ENCODE measurements at places on chromosomes 2 and 18.

DNA sequence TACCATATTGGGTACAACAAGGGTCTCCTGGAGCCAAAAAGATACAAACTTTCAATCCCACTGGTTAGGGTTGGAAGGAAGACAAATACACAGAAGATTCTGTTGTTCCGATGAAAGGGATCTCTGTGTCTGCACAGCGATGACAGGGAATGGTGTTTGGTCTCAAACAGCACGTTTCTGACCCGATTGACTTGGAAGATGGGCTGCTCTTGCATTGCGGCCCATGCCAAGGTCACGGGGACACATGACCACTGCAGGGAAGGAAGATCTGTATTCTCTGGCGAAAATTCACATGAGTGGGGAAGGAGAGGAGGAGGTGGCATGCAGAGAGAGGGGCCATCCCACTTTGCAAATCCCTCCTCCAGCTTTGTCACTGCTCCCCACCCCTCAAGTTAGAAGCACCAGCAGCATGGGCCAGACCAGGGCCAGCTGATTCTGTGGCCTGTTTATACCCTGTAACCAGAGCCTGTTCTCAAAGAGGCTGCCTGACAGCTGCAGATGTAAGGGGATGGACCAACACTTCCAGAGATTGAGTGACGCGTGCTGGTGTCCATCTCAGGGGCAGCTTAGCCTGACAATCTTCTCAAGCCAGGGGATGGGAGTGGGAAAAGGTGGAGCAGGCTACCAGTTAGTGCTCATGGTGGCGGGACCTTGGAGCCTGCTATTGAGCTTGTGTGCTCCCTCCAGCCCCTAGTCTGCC, 57.2 kb downstream of the TNP1 start:
- no peak for DNase-seq

DNA sequence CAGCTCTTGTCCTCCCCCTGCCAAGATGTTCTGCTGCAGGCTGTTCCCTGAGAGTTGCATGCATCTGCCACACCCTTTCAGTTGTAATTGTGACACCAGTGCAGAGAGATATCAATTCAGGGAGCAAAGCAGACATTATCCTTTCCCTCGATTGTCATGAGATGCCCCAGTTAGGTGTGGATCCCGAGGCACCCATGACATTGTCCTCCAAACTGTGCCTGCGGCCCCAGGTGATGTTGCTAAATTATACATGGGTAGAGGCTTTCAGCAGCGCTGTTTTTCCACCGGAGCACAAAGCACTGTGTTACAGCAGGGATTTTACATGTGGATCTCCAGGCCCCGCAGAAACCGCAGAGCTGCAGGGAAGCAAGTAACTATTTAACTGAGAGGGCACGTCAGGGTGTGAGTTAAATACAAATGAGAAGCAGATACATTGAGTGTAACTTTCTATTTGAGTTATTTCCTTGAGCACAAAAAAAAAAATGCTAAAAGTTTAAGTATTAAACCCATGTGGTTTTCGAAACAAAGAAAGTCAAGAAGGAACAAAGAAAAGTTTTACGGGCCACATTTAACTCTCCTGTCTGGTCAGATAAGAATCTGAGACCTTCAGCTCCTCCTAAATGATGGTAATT, 90.3 kb upstream of the BCL2L11 start:
- DNase-seq = no peak

- DNase-seq = no peak
Measured at GRCh38 chr2:96877042-96877451, 7.2 kb upstream of the SEMA4C start.

- DNase-seq = no peak
Measured at GRCh38 chr2:5236249-5236648, 455.9 kb upstream of the SOX11 start.

DNA sequence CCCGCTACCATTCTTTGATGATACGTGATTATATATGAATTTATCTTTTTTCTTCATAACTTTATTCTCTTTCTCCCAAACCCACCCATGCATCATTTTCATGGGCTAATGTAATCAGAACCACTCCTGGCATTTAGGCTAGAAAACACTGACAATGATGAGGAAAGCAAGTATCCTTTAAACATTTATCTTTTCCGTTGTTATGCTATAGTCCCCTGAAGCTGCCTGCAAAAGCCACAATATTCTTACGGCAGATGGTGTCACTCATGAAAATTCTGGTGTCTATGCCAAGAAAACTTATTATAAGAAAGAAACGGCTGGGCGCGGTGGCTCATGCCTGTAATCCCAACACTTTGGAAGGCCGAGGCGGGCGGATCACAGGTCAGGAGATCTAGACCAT, 221.8 kb upstream of the CTAGE1 start:
- peak; percentile 30 for DNase-seq

Measured in HS-27A (cell line).